CD4-positive, alpha-beta T cell (primary cell): ENCODE measurements at places on chromosomes 5 and 9. TPM values are rescaled to one million over a fixed set of nuclear protein-coding genes. Genes with fewer than 3 reads are reported as not detected.

DNA sequence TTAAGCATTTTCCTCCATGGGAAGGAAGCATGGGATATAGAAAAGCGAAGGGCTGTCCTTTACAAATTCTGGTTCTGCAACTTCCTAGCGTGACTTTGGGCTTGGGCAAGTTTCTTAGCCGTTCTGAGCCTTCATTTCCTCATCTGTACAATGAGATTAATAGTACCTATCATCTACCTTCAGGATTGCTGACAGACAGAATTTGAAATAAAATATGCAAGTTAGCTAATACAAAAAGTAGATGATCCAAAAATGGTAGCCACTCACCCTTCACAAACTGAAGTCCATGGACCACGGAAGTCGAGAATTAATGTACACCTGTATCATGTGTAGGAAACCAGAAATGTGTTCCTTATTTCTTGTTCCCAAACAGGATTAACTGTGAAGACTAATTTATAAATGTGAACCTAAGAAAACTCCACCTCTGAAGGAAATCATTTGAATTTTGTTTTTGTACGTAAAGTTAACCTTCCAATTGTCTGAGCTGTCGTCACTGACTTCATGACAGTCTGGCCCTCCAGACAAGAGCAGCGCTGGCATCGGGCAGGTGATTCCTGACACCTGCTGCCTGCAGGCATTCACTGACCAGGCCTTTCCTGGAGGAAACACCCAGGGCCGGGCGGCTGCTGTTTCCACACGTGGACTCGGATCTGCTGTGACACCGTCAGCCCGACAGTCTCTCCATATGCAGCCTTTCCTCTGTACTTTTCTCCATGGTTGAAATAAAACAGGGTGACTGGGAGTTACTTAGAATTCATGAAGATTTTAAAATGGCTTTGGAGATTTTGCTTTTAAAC, 63.4 kb downstream of the PSMB7 start:
- DNase-seq, result no peak

DNA sequence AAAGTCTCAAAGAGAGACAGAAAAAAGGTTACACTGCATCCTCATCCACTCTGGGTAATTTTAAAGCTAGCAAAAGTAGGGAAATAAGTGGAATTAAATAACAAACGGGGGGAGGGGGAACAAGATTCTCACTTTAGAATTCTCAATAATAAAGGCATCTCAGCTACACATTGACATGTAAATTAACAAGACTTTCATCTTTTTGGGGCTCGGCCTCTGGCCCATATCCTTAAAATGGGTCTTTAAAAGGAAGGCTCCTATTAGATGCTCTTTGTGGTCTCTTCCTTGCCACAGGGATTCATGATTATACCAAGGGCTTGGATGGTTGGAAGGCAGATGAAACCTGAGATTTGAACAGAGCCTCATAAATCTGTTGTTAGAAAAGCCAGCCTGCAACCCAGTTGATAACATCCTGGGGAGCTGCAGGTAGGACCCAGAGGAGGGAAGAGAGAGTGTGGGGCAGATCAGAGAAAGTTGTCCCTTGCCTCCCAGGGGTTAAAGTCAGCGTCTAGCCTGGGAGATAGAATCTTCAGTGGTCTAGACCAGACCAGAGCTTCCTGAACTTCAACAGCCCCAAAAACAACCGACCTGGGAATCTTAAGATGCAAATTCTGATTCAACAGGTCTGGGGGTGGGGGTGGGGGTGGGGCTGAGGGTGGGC, 135.9 kb downstream of the GCNT1 start:
- no peak for DNase-seq

- no peak for DNase-seq
Observed at GRCh38 chr5:33115467-33115866, 325.3 kb upstream of the TARS1 start.

Gene ACTBL2
- not detected for total RNA-seq

Gene SPINK4
- not detected for total RNA-seq

Gene ENTREP1
- total RNA-seq, result 0.08 TPM

Gene ST8SIA4
- 19.5 TPM for total RNA-seq

Gene PCDHB4
- not detected for total RNA-seq

Gene FBXO4
- total RNA-seq, result 7.0 TPM

Gene C8G
- not detected for total RNA-seq

Gene SEC16A
- 75.0 TPM for total RNA-seq

Gene COL15A1
- not detected for total RNA-seq

Gene CCL27
- total RNA-seq, result not detected

Gene FYB1
- 497 TPM for total RNA-seq
